Esophagus squamous epithelium (tissue), 5 donors: ENCODE measurements at places on chromosomes 1 and 21.

DNA sequence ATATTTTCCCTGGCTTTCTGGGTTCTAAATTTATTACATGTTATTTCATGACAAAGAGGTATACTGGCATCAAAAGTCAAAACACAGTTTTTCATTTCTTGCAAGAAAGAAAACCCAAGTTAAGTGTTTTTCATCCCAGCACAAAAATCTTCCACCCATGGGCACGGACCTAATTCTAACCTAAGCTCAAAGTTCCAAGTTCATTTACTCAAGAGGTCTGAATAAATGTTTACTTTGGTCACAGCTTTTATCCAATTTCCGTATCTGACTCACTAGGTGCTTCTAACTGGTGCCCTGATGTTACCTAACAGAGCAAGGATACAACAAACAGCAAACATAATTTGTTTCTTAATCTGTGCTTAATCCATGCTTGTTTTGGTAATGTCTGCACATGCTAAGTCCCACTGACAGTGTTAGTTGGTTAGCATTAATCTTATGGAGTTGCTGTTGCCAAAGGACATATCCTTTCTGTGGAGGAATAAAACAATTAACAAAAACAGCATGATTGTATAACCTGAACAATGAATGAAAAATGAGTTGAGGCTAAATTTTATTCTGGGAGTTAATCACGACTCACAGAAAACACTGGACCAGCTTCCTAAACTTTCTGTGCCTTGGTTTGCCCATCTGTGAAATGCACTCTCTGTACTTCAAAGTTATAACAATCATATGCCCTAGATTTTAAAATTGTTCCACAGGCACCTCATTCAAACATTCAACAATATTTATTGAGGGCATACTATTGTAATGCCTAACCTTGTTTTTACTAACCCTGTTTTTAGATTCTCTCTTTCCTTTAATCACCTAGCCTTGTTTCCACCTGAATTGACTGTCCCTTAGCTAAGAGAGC, 4.2 kb upstream of the CHD1L start:
- DNase-seq, result no peak

DNA sequence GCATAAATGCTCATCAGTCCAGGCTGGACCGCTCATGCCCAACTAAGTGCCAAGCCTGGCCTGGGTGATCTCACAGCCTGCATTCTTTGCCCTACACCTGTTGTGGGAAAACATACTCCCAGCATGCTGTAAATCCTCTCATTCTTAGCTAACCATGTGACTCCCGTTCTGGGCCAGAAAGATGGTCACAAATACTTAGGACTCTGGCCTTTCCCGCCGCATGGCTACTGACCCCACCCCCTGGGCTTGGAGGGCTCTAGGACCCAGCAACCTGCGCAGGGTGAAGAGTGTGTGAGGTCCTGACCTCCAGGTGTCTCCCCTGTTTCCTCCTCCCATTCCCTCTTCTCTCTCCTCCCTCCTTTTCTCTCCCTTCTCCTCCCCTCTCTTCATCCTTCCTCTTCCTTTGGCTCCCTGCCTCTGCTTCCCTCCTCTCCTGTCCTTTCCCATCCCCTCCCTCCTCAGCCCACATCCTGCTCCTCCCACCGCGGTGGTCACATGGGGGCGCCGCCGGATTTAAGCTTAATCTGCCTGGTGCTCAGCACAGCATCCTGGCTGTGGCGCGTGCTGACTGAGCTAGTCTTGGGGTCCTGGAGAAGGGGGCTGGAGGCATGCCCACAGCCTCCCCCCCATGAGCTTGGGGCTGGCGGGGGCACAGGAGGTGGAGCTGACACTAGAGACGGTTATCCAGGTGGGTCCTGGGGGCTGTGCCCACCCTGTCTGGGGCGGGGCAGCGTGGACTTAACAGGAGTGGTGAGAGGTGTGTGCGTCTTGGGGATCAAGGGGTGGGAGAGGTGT, at the start of gene CROCC:
CROCC (plus strand) TSS at position 541 of the 795 bp plus-strand sequence; CDS start at position 629, 88 bp downstream.
- DNase-seq, result no peak

DNA sequence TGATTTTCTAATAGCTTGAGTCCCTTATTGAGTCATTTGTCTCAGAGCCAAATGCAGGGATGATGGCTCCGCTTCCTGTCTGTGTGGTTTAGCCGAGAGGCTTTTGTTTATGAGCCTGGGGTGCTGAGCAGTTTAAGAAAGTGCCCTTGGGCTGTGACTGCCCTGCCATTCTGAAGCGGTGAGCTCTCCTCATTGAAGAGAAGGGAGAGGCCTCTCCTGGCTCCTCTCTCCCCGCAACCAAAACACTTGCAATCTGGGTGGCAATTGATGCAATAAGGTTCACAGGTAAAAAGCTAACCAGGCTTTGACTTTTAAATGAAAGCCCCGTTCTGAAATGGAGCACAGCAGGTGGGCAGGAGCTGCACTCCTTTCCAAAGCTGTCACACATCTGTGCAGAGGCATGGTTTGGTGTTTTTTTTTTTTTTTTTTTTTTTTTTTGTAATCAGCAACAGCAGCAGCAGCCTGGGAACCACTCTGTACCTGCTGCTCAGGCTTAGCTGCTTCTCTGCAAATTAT, 403.7 kb downstream of the SIPA1L2 start:
- DNase-seq, result no peak

GRCh38 chr21:29301691-29302090, 3.0 kb downstream of the BACH1 start:
- no peak for DNase-seq

DNA sequence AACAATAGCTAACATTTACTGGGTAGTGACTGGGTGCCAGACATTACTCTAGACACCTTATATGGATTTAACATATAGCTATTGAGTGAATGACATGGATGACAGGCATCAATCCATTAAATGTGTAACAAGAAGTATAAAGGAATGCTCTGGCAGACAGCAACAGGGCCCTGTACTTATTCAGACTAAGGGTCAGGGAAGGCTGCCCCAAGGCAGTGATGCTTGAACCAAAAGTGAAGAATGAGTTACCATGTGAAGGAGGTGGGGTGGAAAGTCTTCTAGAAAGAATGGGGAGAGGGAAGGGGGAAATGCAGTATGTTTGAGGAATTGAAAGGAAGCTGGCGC, 8.3 kb upstream of the PTPRF start:
- DNase-seq, result no peak

DNA sequence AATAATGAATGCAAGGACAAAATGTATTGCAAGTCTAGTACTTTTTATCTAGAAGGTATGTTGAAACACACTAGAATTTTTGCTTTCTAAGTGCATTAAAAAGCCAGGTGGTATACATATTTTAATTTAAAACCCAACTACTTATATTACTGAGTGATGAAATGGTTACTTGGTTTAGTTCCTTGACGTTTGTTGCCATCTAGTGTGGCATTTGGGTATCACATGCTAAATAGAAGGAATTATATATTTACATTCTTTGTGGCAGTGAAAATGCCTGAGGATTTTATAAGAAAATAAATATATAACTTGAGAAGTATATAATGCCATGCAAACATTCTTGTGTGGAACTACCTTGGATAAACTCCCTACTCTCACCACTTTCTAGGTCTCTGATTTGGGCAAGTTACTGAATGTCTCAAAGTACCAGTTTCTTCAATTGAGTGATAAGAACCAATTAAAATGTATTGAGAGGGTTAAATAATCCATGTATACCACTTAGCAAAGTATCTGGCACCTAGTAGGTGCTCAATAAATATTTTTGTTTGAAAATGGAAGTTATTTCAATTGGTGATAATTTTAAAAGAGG, 69.6 kb downstream of the SDCCAG8 start:
- DNase-seq, result no peak

DNA sequence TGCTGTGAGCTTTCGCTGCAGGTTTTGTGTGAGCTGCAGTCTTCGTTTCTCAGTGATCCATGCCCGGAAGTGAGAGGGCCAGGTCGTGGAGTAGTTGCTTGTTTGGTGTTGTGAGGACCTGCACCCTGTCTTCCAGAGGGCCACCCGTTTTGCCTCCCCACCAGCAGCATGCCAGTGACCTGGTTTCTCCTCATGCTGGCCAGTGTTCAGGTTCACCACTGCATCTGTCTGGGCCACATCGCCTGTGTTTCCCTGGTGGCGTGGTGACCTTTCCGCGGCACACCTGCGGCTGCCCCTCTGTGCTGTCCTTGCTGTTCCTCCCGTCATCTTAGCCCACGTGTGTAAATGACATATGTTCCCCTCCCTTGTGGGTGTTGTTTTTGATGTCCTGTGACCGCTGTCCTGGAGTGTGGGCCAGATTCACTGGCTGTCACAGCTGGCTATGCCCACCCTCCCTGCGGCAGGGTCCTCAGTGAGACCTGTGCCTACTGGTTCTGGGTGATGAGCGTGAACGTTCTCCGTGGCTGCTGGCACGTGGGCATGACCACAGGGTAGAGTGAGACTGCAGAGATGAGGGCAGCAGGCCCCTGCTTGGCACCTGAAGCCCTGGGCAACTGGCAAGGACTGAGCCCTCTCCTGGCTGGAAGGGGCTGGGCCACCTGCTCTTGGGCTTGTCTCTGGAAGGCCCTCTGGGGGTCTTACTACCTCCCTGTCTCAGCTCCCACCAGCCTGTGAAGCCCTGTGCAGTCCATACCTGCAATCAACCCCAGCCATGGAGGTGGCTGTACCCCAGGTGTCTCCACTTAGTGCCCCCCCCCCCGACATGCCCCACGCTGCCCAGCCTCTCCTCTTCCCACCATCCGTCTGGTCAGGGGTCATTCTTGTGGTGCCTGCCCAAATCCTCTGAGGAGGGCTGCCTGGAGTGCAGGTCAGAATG, 7.3 kb downstream of the IBA57 start:
- DNase-seq, result no peak

DNA sequence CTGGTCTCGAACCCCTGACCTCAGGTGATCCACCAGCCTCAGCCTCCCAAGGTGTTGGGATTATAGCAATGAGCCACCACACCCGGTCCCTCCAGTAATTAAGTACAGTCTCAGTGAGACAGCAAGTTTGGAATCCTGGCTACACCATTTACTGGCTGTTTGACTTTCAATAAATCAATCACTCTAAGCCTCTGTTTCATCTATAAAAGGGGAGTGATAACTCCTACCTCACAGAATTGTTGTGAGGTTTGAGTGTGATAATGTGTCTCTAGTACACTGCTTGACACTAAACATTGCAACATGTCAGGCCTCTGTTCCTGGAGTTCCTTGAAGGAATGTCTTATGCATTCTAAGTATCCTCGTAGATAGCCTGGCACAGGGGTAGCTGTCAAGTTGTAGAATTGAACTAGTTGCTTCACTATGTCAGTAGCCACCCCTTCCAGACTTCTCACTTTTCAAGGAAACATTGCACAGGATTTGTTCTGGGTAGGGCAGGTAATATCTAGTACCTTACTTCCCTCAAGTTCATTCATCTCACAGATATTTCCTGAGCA, 12.4 kb downstream of the ENTREP3 start:
- DNase-seq, result no peak

- DNase-seq, result no peak
Observed at GRCh38 chr1:31954607-31955283, 16.6 kb upstream of the PTP4A2 start.

DNA sequence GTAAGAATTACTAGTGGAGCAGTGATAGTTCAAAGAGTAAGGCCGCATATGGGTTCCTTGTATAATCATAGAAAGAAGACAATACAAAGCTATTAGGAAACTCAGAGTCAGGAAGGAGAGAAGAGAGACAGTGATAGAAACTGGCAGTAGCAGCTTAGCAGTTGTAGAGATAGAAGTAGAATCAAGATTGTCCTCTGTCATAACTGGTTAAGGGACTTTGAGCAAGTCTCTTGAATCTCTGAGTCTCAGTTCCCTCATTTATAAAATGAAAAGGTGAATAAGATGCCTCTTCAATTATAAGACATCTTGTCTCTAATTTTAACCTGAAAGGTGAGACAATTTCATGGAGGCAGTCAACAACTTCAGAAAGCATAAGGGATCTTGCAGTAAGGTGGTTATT, 6.5 kb upstream of the RALGPS2 start:
- no peak for DNase-seq

DNA sequence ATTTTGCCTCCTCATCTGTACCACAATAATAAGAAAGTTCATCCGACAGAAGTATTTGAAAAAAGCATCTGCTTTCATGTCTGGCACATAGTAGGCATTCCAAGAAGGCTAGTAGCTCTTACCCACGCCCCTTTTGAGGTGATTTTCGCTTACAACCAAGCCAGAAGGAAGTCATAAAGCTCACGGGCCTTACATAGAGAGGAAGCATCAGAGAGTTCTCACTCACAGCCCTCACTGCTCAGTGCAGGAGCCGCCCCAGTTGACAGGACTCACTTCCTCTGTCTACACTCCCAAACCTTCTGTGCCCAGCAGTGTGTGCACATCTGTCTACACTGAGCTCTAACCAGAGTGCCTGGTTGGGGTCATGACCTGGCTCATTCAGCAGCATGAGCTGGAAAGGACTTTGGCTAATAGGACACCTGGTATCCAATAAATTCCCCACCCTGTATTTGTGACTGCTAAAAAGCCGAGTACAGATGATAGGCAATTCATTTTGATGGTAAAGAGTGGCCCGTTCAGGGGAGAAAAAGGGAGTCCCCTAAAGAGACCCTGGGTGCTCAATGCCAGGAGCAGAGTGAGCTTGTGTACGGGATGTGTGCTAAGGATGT, 36.8 kb upstream of the DUSP10 start:
- no peak for DNase-seq

DNA sequence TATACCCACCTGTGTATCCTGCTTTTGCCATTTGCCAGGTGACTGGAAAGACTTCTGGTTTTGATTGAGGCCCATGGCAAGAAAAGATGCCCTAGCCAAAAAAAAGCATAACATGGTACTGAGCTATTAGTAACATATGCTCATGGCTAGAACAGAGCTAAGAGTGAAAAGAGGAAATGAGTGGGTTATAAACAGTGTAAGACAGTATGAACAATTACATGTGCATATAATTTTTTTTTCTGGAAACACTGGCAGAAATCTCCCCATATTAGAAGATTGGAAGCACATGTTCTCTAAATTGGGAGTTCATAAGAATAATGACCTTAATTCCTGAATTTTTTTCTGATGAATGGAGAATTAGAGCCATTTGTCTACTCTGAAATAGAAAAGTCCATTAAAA, 41.2 kb upstream of the PDC start:
- no peak for DNase-seq

DNA sequence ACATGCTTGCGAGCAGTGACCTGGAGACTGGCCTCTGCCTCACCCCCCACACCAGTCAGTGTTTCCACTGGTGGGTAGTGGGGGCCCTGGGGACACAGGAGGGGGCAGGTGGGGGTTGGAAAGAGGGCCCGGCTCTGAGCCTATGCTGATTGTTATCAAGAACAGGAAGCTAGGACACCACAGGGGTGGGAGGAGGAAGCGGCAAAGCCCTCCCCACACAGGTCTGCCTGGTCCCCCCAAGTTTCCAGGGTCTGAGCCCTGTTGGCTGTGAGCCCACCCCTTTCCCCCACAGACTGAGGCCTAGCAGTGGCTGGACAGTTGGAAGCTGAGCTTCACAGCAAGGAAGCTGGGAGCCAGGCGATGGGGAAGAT, 1.6 kb upstream of the PTPN7 start:
- no peak for DNase-seq

- DNase-seq, result no peak
Observed at GRCh38 chr1:86858524-86859261, 55.2 kb downstream of the SELENOF start.

DNA sequence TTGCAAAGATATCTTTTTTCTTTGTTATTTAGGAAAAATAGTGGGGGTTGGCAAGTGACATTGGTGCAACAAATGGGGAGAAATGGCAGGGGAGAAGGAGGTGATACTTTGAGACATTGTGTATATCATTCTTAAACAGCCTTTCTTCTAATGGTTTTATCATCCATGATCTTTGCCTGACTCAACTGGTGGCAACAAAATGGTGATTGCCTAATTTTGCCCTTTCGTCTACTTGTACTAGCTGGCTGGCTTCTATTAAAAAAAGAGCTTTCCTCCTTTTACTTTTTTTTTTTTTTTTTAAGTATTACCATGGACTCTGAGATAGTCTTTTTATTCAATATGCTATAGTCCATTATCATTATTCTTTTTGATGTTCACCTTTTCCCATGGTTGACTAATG, 27.7 kb downstream of the DESI2 start:
- DNase-seq, result no peak

- no peak for DNase-seq
Observed at GRCh38 chr1:1602304-1602967, 2.5 kb upstream of the FNDC10 start.
